ENCODE measurements at places on chromosomes 3 and 15. TPM values are rescaled to one million over a fixed set of nuclear protein-coding genes. Genes with fewer than 3 reads are reported as not detected.

DNA sequence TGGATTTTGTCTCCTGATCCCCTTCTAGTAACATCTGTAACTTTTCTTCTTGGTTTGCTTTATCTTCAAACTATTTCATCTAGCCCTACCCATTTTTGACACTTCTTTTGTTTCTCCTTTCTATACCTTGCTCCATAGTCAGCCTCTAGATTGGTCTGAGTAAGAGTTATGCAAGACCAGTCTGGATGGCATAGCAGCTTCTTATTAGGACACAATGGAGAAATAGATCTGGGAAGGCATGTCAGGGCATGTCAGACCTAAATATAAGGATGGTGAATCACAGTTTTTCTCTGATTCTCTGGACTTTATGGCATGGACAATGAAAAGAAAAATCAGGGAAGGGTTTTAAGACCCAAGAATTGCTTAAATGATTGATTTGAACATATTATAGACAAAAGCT, 452.5 kb downstream of the RAP2B start:
- no peak for DNase-seq

- no peak for DNase-seq
Measured at GRCh38 chr3:167346171-167346570, 33.9 kb downstream of the ZBBX start.

DNA sequence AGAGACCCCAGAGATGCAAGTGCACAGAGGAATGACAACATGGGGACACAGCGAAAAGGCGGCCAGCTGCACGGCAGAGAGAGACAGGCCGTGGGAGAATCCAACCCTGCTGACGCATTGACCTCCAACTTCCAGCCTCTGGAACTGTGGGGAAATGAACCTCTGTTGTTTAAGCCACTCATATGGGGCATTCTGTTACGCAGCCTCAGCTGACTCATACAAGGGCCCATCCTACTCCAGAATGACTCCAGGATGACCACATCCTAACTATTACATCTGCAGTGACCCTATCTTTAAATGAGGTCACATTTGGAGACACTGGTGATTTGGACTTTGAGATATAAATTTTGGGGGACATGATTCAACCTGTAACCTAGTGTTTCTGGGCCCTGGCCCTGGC, 44.0 kb downstream of the KLF15 start:
- no peak for DNase-seq

GRCh38 chr15:67259806-67260205, 5.2 kb downstream of the IQCH start:
- no peak for DNase-seq

Gene BCHE
- total RNA-seq = 0.30 TPM

- peak; percentile 52 for DNase-seq
Measured at GRCh38 chr15:22949074-22949547, 31.1 kb downstream of the CYFIP1 start.

Gene FBN1
- 293 TPM for total RNA-seq

GRCh38 chr3:134476306-134476705, 9.5 kb downstream of the ANAPC13 start:
- no peak for DNase-seq

DNA sequence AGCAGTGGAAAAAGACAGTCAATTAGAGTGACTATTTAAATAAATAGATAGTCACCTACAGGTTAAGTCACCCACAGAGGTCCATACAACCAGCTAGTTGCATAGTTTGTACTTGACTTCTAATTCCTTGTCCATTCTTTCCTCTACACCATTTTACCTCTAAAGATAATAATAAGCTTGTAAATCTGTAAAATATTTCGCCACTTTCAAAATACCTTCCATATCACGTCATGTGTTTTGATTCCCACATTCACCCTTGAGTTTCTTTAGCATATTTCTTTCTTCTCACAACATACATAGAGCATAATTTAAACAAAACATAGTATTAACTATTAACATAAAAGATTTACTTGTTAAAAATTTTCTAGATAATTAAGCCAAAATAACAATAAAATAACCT, 689.6 kb downstream of the MECOM start:
- no peak for DNase-seq

GRCh38 chr15:68626739-68627138, 47.9 kb downstream of the CORO2B start:
- no peak for DNase-seq

Gene TMEM207
- total RNA-seq = not detected

- DNase-seq = no peak
Measured at GRCh38 chr3:177126015-177126773, 71.1 kb downstream of the TBL1XR1 start.

Gene CADPS
- total RNA-seq = not detected

Gene LSMEM2
- 2.0 TPM for total RNA-seq

DNA sequence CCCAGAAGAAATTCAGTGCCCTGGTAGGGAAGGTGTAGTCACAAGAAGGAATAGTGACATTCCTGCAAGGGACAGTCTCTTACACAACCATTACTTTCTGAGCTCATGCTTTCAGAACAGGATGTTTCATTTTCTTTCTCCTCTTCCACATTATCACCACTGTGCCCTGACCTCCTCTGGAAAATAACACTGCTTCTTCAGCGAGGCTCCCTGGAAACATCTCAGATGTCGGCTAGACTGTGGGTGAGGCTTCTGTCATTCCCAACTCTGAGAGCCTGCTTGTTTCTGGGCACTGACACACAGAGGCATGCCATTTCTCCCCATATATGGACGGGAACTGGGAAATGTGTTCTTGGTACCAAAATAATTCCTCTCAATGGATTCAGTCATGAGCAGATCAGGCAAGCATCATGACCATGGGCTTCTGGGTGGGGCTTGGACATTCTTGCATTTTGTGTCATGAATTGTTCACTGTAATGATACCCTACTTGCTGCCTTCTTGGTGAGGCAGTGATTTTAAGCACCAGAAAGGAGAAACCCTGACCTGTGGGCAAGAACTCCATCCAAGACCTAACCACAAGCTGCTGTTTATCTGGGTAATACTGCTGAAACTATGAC, 14.3 kb upstream of the TNFAIP8L3 start:
- DNase-seq = no peak

Gene CAPN3
- total RNA-seq = 31.7 TPM

- no peak for DNase-seq
Measured at GRCh38 chr15:67259379-67259778, 4.8 kb downstream of the IQCH start.
